Activated T-helper 2 cell treated with anti-CD3 and anti-CD28 coated beads, Interferon-gamma antibody, Interleukin-2, Interleukin-4, amounts not matched to agents 10 μg/mL and 5 μg/mL and 100 μg/mL, durations not matched to agents 14 hours and 24 hours and 36 hours (primary cell): ENCODE measurements at places on chromosomes 1 and 21. TPM values are rescaled to one million over a fixed set of nuclear protein-coding genes. Genes with fewer than 3 reads are reported as not detected.
A peak's percentile ranks its signal among the peaks of the same experiment; 100 is the strongest.

DNA sequence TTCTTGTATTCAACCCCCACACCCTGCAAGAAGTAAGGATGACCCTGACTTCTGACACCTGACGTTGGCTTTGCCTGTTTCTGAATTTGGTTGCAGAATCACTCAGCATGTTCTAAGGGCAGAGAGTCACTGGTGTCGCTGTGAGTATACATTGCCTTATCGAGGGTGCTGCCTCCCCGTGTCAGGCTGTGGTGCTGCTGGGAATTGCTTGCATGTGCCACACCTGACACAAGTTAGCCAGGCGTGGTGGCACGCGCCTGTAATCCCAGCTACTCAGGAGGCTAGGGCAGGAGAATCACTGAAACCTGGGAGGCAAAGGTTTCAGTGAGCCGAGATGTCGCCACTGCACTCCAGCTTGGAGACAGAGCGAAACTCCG is 45.9 kb downstream of the WDR4 start:
- peak; percentile 58 for DNase-seq

The ANGPTL1 gene
- not detected in 2 replicates for total RNA-seq

- DNase-seq = no peak
These were observed 766 bp downstream of the AGO4 start for GRCh38 chr1:35808450-35809113.

DNA sequence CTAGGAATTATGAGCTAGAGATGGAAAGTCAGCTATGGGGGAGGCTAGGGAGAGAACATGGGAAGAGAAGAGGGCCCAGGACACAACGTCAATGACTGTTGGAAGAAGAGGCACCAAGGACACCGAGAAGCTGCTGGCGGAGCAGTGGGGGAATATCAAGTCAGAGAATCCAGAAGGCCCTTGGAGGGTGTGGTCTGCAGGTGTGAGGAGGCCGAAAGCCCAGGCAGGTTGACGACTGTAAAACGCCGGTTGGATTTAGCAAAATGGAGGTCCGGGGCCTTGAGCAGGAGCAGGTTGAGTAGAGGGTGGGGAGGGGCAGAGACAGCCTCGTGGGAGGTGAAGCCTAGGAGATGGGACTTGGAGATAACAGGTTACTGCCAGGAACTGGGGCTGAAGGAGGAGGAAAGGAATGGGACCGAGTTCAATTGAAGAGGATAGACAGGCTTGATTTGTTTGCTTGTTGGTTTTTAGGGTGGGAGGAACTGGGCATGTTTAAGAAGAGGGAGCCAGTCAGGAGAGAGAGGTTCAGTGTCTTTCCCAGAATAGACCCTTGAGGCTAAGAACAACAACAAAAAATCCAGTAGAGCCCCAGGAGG is 35.1 kb downstream of the EDN2 start:
- no peak for DNase-seq

- DNase-seq = no peak
These were observed 312 bp upstream of the APOBEC4 start for GRCh38 chr1:183653462-183653794.

- DNase-seq = peak; percentile 10
These were observed 125.7 kb upstream of the CXADR start for GRCh38 chr21:17387030-17387617.

The STIL gene
- total RNA-seq = 24.8 and 27.6 TPM in 2 replicates

GRCh38 chr1:33342041-33342723 is 21.3 kb upstream of the A3GALT2 start:
- no peak for DNase-seq

The CRYAA gene
- total RNA-seq = not detected in 2 replicates

- DNase-seq = no peak
These were observed 26.4 kb upstream of the EEIG2 start for GRCh38 chr1:108533351-108534083.

The NOL9 gene
- 43.4 and 50.0 TPM in 2 replicates for total RNA-seq

DNA sequence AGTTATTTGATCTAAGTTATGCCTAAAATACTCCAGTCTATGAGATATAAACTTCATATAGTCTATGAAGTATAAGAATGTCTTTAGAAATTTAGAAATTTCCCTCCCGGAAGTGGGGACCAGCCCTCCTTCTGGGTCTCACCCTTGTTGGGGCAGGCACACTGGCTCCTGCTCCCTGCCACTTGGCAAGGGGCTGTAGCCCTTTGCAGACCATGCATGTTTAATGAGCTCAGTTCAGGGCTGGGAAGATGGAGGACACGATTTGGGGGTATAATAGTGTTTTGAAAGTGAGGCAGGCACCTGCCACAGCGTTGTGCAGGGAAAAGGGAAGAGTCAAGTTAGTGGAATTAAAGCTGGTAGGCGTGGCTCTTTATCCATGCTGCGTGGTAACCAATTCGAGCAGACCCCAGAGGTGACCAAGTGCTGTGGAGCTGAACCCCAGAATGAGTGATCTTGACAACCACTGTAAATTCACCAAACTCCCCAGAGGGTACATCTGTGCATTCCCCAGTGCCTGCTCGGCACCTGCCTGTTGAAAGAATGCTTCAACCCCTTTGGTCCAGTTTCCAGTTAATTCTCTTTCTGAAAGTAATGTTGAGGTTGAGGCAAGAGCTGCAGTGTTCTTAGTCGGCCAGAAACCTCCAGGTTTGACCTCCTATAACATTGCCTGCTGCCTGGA is 79.6 kb downstream of the DOP1B start:
- DNase-seq = no peak

The VHLL gene
- not detected in 2 replicates for total RNA-seq

The ATAD3A gene
- 71.5 and 78.5 TPM in 2 replicates for total RNA-seq

The ACADM gene
- 58.4 and 60.5 TPM in 2 replicates for total RNA-seq

The RPE65 gene
- not detected in 2 replicates for total RNA-seq

DNA sequence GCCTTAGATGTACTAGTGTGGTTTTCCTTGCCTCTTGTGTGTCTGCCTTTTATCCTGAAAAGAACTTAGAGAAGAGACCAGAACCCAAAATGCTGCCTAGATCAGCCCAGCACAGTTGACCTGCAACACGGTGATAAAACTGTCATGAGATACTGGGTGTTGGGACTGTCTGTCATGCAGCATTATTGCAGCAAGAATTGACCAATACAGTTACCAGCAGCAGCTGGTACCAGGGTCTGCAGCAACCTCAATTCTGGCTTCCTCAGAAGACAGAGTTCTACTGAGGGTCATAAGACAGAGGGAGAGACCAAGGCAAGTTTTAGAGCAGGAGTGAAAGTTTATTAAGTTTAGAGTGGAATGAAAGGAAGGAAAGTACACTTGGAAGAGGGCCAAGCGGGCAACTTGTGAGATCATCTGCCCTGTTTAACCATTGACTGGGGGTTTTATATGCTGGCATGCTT is 182.0 kb downstream of the DYRK1A start:
- peak; percentile 2 for DNase-seq

The SERINC2 gene
- total RNA-seq = 0.21 and 0.27 TPM in 2 replicates

DNA sequence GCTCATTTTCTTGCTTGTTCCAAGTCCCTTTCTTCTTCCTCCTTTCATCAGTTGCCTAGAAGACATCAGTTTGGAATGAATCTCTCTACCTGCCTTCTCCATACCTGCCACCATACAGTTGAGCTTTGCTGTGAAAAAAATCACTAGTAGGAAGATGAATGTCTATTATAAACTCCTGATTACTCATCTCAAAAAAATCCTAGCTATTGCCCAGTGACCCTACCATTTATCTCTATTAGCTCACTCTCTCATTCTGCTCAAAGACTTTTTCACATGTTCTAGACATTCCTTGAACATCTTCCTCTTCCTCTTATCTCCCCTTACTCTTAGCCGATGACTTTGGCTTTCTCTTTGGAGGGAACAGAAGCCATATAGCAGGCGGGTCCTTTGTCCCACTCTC is 49.7 kb upstream of the HMGB4 start:
- no peak for DNase-seq

DNA sequence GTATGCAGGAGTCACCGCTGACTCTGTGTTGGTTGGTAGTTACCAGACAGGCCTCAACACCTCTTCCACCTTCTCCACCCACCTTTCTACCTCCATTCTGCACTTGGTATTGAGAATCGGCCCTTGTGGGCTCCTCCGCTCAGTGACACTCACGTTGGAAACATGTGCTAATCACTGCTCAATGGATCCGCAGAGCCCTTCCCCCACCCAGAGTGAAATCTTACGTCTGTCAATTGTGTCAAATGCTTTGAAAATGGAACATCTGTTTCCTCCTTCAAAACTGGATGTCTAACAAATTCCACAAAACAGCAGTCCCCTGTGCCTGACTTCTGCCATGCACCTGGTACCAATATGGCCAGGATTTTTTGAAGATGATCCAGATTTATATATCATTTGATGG is 65.5 kb upstream of the NRIP1 start:
- no peak for DNase-seq

- no peak for DNase-seq
These were observed 13.6 kb downstream of the RD3 start for GRCh38 chr1:211478376-211478775.

- DNase-seq = no peak
These were observed 130.9 kb upstream of the ZBTB40 start for GRCh38 chr1:22320587-22321344.

- DNase-seq = no peak
These were observed 9.5 kb upstream of the TARS2 start for GRCh38 chr1:150477733-150478132.

DNA sequence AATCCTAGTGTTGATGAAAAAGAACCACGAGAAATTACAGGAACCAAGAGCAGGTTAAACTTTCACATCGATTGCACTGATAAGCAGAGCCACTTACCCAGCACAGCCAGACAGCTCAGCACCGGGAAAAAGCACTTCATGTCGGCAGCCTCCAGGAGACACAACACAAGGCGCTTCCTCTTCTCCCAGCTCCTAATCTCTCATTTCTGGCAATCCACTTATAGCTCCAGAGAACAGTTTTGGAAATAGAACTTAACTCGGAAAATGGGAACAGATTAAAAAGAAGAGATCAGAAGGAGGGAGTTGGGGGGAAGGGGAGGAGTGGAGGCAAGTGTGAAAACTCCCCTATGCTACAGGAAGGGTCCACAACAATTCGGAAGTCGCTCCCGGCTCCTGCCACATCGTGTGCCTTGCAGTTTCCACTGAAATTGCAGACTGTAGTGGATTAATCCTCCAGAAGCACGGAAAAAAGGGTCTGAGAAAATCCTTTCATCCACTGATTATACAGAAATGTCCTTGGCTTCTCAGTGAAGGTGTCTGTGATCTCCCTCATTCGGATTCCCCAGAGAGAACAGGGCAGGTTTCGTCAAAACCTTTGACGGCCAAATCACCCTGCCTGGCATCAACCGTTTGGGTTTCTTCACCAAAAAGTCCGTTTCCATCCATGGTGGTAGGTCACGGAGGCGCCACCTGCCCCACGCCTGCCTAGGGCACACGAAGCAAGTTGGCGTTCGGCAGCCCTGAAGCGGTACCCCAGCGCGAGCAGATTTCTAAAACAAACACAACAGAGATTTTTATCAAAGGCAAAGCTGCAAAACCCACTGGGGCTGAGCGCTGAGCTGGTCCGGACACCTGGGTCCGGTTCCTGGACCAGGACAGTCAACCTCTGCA is 1.1 kb downstream of the IGSF3 start:
- no peak for DNase-seq

DNA sequence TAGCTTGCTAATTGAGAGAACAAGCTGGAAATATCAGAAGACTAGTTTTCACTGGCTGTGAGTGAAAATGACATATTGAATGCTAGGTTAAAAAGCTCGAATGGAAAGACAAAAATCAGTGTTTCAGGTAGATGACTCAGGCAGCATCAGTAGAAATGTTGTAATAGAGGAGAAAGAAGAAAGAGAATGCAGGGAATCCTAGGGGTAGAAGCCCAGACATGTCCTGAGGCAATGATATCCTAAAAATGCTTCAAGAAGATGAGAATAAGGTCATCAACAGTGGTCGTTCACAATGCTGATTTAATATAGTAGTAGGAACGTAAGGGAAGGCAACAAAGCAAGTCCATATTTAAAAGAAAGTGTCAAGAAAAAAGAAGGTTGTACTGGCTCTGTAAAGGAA is 96.7 kb upstream of the HP1BP3 start:
- DNase-seq = no peak

- no peak for DNase-seq
These were observed at the start of gene CELA3A for GRCh38 chr1:22001409-22001808. TSS of gene CELA3A (plus strand) at chr1:22001657. CDS start at chr1:22001675, 18 bp downstream.

- DNase-seq = no peak
These were observed 16.6 kb downstream of the DIP2A start for GRCh38 chr21:46475296-46475695.
